ENCODE measurements at places on chromosomes 4 and X.

- DNase-seq: peak; percentile 69
Measured at GRCh38 chrX:154097003-154097588, 421 bp downstream of the MECP2 start.

DNA sequence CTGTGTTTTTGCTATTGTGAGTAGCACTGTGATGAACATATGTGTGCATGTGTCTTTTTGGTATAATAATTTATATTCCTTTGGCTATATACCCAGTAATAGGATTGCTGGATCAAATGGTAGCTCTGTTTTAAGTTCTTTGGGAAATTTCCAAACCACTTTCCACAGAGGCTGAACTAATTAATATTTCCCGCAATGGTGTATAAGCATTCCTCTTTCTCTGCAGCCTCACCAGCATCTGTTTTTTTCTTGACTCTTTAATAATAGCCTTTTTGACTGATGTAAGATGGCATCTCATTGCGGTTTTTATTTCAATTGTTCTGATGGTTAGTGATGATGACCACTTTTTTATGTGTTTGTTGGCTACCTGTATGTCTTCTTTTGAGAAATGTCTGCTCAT, 247.7 kb upstream of the NDST3 start:
- DNase-seq: no peak

DNA sequence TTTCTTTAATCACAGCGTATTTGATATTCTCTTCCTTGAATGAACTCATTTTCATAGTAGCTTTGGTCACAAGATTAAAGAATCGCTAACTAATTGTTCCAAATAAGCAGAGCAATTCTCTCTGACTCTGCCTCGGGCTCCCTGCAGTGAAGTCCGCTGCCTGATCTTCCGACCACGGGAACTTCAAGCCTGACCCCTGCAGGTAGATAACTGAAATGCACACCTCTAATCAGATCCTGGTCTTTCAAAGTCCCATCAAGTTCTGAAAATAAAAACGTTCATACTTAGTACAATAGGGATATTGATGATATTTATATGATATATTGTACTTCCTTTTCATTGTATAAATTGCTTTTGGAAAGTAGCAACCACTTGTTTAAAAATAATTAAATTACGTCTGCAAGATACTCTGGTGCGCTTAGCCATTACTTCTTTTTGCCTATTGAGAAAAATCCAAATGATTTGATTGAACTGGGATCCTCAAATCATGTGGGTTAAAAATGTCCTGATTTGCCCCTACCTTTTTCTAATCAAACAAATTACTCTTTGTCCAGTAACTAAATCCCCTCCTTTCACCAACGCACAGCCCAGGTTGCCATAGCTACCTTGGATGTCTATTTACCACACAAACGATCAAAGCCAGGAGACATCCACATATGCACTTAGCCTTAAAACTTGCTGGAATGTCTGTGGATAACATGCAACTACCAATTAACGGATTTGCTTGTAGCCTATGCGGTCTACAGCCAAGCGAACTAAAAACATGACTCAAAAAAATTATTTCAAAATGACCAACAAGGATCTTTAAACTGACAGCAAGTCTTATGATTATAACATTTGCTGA, 4.2 kb downstream of the MID1 start:
- peak; percentile 13 for DNase-seq

DNA sequence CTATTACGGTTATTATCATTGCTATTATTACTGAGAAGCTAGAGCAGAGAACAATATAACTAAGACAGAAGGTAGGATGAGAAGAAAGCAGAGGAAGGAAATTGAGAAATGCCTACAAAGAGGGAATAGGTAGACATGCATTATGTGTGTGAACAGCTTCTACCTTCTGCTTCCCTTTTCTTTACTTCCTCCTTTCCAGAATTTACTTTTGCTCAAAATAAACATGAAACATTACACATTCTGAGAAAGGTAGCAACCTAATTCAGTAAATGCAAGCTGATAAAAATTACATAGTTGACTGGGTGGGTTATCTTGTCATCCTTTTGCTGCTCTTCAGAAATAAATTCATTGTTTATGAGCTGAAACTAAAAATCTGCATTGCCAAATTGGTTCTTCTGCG, 54.6 kb downstream of the AMOT start:
- no peak for DNase-seq

GRCh38 chrX:123121241-123121640, 62.8 kb upstream of the GRIA3 start:
- DNase-seq: no peak

GRCh38 chrX:131366407-131366806, 77.3 kb upstream of the IGSF1 start:
- DNase-seq: no peak

DNA sequence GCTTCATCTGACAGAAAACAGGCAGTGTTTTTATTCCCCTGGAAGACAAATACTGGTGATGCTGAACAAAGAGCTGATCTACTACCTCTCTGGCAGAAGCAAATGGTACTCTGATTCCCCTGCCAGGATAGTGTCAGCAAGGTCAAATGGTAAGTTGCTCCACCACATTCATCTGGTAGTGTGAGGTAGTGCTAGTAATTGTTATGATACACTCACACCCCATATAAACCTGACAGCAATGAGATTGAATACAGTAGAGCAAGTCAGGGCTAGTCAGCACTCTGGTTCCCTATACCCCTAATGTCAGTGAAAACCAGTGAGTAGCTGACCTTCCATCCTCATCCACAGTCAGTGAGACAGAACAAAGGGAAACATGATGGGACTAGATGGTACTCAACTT, 3.4 kb upstream of the SPIN4 start:
- no peak for DNase-seq

DNA sequence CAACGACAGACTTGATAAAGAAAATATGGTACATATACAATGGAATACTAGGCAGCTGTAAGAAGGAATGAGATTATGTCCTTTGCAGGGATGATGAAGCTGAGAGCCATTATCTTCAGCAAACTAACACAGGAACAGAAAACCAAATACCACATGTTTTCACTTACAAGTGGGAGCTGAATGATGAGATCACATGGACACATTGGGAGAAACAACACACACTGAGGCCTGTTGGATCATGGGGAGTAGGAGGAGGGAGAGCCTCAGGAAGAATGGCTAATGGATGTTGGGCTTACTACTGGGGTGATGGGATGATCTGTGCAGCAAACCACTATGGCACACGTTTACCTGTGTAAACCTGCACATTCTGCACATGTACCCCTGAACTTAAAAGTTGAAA, 209.7 kb downstream of the SPRY1 start:
- DNase-seq: no peak

- DNase-seq: no peak
Measured at GRCh38 chr4:87971866-87972265, 3.6 kb upstream of the SPP1 start.

GRCh38 chrX:53683556-53684414, 2.7 kb downstream of the HUWE1 start:
- DNase-seq: peak; percentile 95

- DNase-seq: peak; percentile 47
Measured at GRCh38 chr4:48315728-48316630, 25.4 kb upstream of the SLAIN2 start.

DNA sequence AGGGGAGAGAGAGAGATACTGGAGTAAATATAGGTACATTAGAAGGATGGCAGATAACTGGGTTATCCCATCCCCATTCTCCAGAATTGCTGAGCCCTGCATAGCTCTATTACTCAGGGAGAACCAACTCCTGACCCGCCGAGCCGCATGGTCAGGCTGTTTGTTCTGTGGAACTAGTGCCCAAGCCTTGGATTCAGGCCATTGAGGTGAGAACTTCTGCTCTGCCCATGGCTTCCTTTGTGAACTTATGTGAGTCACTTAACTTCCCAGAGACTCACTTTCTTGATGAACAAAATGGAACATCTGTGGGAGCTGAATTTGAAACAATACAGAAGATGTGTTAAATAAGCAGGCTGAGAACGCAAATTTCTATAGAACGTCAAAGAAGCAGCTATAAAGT, 54.2 kb downstream of the SPATA18 start:
- DNase-seq: no peak

DNA sequence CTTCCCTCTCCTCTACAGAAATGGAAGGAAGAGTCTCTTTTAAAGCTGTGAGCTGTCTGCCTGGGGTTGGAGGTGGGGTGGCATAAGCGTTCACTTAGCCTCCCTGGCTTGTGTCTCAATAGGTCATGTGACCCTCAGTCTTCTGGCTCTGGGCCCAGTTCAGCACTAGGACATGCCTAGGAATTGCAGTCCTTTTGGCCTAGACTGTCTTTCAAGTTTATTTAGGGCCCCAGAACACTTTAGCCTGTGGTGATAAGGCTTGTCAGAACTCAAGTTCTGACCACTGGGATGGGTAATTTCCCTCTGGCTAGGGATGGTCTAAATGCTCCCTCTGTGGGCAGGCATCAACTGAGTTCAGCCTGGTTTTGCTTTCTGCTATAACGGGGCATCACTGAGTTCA, 34.3 kb upstream of the ARMCX4 start:
- no peak for DNase-seq

GRCh38 chr4:112550728-112551127, 34.7 kb upstream of the NEUROG2 start:
- no peak for DNase-seq

GRCh38 chr4:63269156-63269555, 1140.1 kb downstream of the TECRL start:
- DNase-seq: no peak

DNA sequence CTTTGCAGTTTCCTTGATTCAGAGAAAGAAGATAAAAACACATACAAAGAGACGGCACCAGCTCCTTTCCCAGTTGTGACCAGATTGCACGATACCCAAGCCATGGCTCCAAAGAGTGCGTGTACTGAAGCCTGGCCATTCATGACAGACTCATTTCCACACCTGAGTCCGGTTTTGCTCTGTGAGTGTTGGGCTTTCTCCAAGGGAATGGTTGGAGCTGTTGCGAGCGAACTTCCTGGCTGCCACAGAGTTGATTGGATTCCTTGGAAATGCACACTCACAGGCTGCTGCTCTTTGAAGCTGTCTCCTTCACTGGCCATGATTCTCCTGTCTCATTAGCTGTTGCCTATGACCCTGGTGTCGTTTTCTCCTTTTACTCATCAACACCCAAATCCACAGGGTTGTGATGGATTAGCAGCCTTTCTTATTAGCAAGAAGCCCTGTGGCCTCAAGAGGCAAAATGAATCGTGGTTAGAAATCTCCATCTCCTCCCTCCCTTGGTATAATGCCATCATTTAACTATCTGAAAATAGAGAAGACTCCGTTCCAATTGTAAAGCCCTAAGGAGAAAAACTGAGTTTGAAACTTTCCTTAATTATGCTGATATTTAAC, 43.9 kb upstream of the BBS12 start:
- no peak for DNase-seq

- DNase-seq: peak; percentile 47
Measured at GRCh38 chr4:38857354-38858096, 908 bp upstream of the TLR6 start.

DNA sequence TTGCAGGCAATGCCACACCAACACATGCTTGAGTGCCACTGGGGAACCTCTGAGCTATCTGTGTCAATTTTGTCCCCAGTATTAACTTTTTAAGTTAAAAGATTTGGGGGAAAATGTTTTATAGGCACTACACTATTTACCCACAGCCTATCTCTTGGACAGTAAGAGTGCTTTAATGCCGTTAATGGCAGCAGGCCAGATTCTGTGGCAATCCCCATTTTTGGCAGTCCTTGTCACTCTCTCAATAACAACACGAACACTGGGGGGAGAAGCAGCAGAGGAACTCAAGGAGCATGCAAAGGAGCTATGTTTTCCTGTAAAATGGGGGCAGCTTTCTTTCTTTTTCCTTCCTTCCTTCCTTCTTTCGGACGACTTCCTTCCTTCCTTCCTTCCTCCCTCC, 168.6 kb downstream of the NSUN7 start:
- no peak for DNase-seq

GRCh38 chr4:118389721-118390120, 36.9 kb upstream of the PRSS12 start:
- DNase-seq: no peak

- DNase-seq: no peak
Measured at GRCh38 chr4:10063544-10064300, 42.4 kb upstream of the SLC2A9 start.

- no peak for DNase-seq
Measured at GRCh38 chr4:168562041-168562571, 65.3 kb downstream of the PALLD start.

GRCh38 chrX:17438221-17438620, 63.2 kb downstream of the NHS start:
- no peak for DNase-seq

DNA sequence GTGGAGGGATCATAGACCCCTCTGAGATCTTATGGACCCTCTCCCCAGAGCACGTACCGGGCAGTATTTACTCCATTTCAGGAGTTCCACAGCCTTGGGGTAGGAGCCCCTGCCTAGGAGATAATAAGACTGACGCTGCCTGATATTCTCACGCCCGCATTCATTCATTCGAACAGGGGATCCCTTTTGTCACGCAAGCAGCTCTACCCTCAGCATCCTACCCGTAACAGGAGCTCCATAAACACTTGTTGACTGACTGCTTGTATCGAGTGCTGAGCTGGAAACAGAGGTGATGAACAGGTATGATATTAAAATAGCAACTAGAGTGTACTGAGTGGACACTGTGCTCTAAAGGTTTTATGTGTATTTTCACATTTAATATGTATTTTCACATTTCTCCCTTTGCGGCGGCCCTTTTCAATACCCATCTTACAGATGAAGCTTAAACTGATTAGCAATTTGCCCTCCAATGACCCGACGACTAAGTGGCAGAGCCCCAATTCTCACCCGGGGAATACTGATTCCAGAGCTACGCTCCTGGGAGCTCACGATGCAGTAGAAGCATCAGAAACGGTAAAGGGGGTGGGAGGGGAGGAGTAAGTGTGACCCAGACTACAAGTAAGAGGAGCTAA, 888 bp downstream of the RAB28 start:
- no peak for DNase-seq

- DNase-seq: no peak
Measured at GRCh38 chr4:8849266-8850073, 22.2 kb downstream of the HMX1 start.

GRCh38 chr4:127759228-127759820, 22.8 kb upstream of the HSPA4L start:
- no peak for DNase-seq

GRCh38 chr4:142307857-142308256, 538.2 kb downstream of the INPP4B start:
- no peak for DNase-seq

- no peak for DNase-seq
Measured at GRCh38 chrX:8048466-8048865, 121.3 kb upstream of the PNPLA4 start.

- DNase-seq: no peak
Measured at GRCh38 chrX:110022599-110023448, 19.9 kb downstream of the TMEM164 start.

DNA sequence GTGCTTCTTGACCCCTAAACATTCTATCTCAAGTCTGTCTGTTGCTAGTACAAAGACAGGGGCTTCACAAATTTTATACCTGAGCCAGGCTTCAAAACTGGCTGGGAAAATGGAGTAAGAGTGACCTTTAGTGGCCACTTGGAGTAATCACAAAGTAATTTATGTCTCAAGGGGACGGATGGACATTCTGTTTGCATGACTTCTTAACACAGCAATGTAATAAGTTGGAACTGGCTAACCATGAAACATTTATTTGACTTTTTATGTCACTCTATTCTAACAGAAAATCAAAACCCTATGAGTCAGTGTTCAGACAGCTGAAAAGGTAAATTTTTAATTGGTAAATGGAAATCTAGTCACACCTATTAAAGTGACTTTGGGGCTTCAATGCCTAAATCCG, 600.6 kb downstream of the ANKRD50 start:
- DNase-seq: no peak

GRCh38 chr4:183563874-183564273, 59.0 kb downstream of the ING2 start:
- no peak for DNase-seq

- no peak for DNase-seq
Measured at GRCh38 chrX:39905538-39905891, 192.2 kb downstream of the BCOR start.

GRCh38 chr4:165839615-165840333, 33.3 kb upstream of the TLL1 start:
- DNase-seq: no peak
